ENCODE measurements at places on chromosomes 12 and 14. TPM values are rescaled to one million over a fixed set of nuclear protein-coding genes. Genes with fewer than 3 reads are reported as not detected.

Gene PTCSC3
- total RNA-seq, result not detected

Gene AICDA
- total RNA-seq, result not detected

Gene MANSC4
- total RNA-seq, result not detected

Gene EPYC
- not detected for total RNA-seq

Gene OR6C68
- total RNA-seq, result not detected

Gene KRT82
- not detected for total RNA-seq

Gene CAPZA3
- not detected for total RNA-seq

Gene LRRC43
- 0.47 TPM for total RNA-seq

Gene C12orf54
- total RNA-seq, result not detected

Gene IFNG-AS1
- total RNA-seq, result 1.9 TPM

Gene EXOC3L4
- total RNA-seq, result not detected

Gene KRT6B
- total RNA-seq, result not detected

Gene FAM186B
- 0.16 TPM for total RNA-seq

Gene ANO2
- not detected for total RNA-seq

Gene WNK1
- total RNA-seq, result 110 TPM

Gene ZNF268
- 9.6 TPM for total RNA-seq

Gene NPAS3
- not detected for total RNA-seq

Gene TRMT5
- total RNA-seq, result 12.5 TPM

Gene AKAP3
- 0.66 TPM for total RNA-seq

Gene LMO3
- total RNA-seq, result not detected

Gene NCAPD2
- total RNA-seq, result 208 TPM

Gene ASCL1
- total RNA-seq, result not detected

Gene JPH4
- total RNA-seq, result not detected

Gene CMKLR1
- not detected for total RNA-seq

Gene CEBPE
- total RNA-seq, result 0.34 TPM

Gene DIO2
- total RNA-seq, result 0.21 TPM

Gene BEST3
- not detected for total RNA-seq

Gene ANKLE2
- total RNA-seq, result 82.9 TPM

Gene TAS2R50
- total RNA-seq, result 1.3 TPM

Gene SLC39A5
- 2.0 TPM for total RNA-seq

Data from activated naive CD4-positive, alpha-beta T cell treated with anti-CD3 and anti-CD28 coated beads, Interleukin-2, amount 50 U/mL, for 72 hours (primary cell).